Skin of body (tissue), 3 donors: ENCODE measurements at places on chromosomes 12 and 14. TPM values are rescaled to one million over a fixed set of nuclear protein-coding genes. Genes with fewer than 3 reads are reported as not detected.

Gene SLC7A7
- total RNA-seq: 6.8 TPM

Gene JAG2
- total RNA-seq: 27.0 TPM

Gene AKAP6
- 21.8 TPM for total RNA-seq

Gene CREBL2
- total RNA-seq: 26.0 TPM

Gene RD3L
- not detected for total RNA-seq

Gene ADGRD1
- 7.3 TPM for total RNA-seq

Gene FBLN5
- total RNA-seq: 46.5 TPM

Gene LMNTD1
- 1.2 TPM for total RNA-seq

Gene GDF3
- total RNA-seq: not detected

Gene DNAJC22
- total RNA-seq: 0.39 TPM

Gene CCDC175
- not detected for total RNA-seq

DNA sequence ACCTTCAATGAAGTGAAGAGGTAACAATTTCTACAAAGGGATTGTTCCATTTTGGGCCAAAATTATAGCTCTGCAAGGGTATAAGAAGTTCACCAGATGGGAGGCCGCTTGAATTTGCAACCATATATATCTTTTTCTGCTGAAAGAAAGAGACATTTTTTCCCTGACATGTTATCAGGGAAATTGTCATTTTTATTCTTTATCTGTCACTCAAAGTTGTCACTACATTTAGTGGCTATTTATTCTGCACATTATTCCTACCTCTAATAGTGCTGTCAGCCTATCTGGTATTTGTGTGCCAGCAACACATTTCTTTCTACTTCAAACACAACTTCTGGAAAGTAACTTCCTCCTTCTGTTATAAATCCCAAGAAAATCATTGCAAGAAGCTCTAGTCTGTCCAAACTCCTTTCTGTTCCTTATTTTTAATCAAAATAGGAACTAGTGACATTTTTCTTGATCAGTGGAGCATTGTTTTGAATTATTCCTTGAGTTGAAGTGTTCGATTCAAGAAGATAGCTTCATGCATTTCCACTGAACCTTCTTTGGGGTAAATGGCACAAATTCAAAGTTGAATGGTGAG, 137.9 kb upstream of the ATP2B1 start:
- DNase-seq: no peak

DNA sequence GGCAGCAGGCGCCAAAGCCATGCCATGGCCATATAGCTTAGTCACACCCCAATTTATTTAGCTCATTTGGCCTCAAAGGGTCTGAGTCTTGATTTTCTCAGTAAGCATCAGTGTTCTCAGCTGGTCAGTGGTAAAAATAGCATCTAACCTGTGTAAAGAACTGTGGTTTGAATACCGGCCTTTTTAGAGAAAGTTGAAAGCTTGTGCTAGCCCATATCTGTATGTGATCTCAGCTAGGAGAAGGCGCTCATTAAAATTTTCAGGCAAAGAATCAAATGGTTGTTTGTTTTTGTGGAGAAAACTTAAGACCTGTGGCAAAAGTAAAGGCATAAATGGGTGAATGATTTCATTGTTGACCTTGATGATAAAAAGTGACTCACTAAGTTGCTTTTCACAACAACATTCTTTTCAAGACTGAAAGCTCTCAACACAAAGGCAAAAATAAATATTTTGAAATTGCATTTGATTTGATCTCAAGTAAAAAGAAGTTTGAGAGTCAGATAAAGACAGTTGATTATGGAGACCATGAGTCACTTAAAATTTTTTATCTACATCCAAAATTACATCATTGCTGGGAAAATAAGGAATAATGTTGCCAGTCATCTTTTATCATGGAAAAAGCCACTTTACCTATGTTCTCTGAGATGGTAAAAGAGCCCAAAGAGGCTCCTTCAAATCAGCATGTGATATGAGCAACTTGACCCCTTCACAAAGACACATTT, 128.5 kb upstream of the RGS6 start:
- DNase-seq: no peak

DNA sequence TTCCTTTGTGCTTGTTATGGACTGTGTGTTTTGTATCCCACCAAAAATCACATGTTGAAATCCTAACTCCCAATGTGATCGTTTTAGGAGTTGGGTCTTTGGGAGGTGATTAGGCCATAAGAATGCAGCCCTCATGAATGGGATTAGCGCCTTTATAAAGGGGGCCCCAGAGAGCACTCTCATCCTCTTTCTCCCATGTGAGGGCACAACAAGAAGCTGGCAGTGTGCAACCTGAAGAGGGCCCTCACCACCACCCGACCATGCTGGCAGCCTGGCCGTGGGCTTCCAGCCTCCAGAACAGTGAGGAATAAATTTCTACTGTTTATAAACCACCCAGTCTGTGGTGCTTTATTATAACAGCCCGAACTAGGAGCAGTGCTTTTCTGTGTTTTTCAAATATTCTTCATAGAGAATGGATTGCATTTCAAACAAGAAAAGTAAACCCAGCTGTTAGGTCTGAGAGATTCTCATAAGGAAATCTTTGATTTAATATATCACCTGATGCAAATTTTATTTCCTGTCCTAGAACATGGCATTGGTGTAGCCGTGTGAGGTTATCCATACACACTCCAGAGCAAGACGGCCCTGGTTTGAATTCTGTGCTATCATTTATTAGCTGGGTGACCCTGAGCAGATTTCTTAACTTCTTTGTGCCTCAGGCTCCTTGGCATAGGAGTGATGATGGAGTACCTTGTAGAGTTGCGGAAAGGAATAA, 27.8 kb downstream of the HSPB8 start:
- DNase-seq: no peak

DNA sequence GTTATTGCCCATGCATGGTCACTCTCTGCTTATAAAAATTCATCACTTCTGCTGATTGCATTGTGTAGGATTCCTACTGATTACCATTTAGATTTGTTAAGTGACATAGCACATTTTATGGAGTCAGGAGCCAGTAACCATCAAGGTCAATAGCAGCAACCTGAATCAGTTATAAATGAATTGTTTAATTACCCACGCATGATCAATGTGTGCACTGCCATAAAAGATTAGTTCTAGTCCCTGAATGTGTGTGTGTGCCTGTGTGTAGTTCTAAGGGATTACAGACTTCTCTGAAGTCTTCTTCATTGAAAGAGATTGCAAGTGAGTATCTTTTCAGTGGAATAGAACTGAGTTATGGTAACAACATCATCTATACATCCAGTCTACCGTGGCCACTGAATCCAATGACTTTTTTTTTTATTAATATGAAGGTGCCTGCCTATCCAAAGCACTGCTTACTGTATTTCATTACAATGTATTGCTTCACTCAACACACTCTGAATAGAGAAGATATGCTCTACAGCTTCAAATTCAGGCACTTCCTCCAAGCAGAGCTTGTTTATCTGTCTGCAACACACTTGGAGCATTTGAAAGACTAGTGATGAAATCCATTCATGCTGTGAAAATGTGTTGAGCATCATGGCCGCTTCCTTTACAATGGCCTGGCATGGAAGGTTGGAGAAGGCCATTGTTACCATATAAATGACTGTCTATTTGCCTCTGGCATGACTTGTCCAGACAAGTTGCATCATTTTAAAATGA, 381.7 kb downstream of the DIO2 start:
- no peak for DNase-seq

GRCh38 chr12:93793983-93794382, 116.8 kb downstream of the CRADD start:
- DNase-seq: no peak

DNA sequence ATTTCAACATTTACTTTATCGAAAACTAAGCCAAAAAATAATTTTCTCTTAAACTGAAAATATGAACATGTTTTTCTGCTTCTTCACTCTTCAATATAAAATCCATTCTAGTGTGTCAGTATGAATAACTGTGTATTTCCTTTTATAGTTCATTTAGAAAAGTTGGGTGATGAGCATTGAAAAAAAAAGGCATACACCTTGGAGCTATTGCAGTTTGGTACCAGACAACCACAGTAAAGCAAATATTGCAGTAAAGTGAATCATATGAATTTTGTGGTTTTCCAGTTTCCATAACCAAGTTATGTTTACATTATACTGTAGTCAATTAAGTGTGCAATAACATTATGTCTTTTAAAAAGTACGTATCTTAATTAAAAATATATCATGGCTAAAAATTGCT, 195.0 kb upstream of the FOXG1 start:
- DNase-seq: no peak

- no peak for DNase-seq
These were observed 148.3 kb downstream of the KCNA5 start for GRCh38 chr12:5191803-5192538.

DNA sequence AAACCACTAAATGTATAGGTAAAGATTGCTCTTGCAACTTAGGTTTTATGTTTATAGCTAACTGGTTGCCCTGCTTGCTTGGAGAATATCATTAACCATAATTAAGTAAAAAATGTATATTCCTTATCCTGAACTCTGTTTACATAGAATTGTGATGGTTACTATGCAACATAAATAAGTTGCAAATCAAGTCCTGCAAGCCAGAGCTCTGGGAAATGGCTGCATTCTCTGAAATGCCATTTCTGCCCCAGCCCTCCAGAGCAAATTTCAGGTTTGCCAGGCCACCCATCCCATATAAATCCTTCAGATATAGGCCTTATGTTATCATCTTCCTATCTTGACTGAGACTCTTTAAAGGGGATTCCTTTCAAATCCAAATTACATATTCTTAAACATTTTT, 118.4 kb upstream of the MYF6 start:
- no peak for DNase-seq

DNA sequence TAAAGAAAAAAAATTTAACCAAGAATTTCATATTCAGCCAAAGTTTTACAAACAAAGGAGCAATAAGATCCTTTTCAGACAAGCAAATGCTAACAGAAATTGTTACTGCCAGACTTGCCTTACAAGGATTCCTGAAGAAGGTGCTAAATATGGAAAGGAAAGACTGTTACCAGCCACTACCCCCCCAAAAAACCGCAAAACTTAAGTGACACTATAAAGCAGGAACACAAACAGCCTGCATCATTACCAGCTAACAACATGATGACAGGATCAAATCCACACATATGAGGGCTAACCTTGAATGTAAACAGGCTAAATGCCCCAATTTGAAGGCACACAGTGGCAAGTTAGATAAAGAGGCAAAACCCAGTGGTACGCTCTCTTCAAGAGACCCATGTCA, 55.7 kb downstream of the APOBEC1 start:
- no peak for DNase-seq

- no peak for DNase-seq
These were observed 29.6 kb upstream of the NAP1L1 start for GRCh38 chr12:76113800-76114757.

DNA sequence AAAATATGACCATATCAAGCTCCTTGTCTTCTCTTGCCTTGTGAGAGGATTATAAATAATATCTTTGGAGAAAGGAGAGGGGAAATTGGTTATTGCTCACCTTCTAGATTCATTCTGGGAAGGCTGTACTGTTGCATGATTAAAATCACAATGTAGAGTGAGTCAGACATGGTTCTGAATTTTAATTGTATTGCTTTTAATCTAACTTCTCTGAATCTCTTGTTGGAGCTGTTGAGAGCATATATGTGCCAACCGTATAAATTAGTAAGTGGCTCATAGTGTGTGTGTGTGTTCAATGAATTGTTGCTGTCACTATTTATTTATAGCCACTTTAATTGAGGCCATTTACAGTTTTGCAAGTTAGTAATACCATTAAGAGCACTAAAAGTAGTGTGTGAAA, 56.1 kb downstream of the KCNJ8 start:
- DNase-seq: no peak

DNA sequence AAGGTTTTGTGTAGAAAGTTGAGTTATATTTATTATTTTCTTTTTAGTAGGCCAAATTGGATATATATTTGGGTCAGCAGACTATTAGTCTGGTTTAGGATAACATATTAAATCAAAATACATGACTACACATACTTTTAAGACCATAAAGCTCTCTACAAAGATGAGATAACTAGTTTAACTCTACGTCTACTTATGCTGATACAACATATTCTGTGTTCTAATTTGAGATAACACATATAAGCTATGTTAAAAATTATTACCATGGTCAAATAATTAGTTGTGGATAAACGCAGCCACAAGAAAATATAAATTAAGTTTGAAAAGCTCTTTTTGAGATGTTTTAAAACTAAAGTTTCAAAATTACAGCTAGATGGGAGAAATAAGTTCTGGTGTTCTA, 55.3 kb downstream of the IPO8 start:
- DNase-seq: no peak

DNA sequence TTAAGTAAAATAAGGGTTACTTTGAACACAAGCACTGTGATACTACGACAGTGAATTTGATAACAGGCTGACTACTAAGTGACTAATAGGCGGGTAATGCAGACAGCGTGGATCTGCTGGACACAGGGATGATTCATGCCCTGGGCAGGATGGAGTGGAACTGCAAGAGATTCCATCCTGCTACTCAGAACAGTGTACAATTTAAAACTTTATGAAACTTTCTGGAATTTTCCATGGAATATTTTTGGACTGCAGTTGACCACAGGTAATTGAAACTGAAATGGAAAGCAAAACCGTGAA, 46.0 kb downstream of the YEATS4 start:
- no peak for DNase-seq

- DNase-seq: no peak
These were observed 14.3 kb upstream of the ZFP36L1 start for GRCh38 chr14:68807148-68807600.

DNA sequence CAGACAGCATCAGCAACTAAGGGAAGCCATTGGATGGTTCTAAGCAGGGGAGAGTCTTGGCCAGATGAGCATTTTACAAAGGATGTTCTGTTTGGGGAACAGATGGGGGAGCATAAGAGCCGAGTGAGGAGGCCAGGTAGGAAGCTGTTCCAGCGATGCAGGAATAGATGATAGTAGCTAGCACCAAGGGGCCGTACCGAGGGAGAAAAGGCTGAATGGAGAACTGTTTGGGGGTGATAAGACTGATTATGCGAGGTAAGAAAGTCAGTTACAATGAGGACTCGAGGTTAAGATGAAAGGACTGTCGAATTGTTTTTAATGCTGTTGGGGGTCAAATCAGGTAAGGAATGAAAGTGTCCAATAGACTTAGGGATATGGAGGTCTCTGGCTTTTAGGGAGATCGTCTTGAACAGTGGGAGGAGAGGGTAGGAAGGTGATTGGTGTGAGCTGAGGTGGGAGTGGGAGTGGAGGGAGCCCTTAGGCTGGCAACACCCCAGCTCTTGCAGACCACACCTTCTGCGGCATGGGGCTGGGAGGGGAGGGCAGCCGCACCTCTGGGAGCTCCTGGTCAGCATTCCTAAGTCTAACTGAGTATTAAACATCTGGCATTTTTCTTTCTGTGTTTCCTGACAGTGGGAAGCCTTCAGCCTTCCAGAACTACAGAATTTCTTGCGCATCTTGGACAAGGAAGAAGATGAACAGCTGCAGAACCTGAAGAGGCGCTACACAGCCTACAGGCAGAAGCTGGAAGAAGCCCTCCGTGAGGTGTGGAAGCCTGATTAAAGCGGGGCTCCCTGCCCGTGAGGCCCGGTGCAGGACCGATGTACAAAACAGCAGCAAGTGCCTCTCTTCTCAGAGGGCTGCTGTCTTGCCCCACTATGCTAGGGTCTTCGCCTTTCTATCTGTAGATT, 64.8 kb downstream of the GNS start:
- DNase-seq: no peak

DNA sequence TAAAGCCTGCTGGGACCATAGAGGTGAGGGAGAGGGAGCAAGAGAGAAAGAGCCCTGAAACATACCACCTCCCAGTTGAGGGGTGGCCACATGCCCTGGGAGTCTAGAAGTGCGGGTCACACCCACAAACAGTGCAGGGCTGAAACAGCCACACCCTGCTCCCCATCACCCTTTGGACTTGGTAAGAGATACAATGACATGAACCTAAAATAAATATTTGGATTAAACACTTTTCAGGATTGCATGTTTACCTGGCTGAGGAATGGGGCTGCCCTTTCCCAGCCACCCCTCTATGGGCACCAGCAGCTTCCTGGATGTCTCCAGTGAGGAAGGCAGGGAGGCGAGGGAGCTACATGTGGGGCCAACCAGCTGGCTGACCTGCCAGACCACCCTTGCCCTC, 39.0 kb upstream of the TC2N start:
- no peak for DNase-seq
